ENCODE measurements at places on chromosomes 5 and 9.

- no peak for DNase-seq
Observed at GRCh38 chr5:114430532-114430931, 68.7 kb downstream of the KCNN2 start.

DNA sequence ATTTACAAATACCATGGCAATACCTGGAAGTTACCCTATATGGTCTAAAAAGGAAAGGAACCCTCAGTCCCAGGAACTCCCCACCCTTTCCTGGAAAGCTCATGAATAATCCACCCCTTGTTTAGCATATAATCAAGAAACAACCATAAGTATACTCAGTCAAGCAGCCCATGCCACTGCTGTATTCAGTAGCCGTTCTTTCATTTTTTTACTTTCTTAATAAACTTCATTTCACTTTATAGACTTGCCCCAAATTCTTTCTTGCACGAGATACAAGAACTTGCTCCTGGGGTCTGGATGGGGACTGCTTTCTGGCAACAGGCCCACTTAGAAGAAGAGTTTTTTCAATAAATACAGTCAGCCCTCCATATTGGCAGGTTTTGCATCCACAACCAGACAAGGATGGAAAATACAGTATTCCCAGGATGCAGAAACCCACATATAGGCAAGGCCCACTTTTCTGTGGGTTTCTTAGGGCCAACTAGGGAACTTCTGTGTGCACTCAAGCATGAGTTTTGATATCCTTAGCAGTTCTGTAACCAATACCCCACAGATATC lies 2.8 kb upstream of the TBCA start:
- DNase-seq: no peak

GRCh38 chr5:350355-350754 lies 28.8 kb downstream of the AHRR start:
- no peak for DNase-seq

DNA sequence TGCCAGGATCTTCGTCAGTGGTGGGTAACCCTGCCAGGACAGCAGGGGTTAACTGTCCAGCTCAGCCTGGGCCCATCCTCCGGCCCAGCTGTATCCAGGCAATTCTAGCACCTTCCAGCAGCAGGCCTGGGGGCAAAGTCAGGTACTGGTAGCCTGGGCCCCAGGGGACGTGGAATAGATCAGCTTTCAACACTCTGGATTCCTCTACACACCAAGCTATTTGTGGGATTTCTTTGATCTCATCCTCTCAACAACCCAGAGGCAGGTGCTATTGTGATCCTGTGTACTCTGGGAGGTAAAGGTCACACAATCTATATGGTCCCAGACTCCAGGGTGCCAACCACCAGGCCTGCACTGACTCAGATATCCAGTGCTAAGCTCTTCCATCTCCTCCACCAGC lies 8.7 kb upstream of the SPOUT1 start:
- DNase-seq: no peak

DNA sequence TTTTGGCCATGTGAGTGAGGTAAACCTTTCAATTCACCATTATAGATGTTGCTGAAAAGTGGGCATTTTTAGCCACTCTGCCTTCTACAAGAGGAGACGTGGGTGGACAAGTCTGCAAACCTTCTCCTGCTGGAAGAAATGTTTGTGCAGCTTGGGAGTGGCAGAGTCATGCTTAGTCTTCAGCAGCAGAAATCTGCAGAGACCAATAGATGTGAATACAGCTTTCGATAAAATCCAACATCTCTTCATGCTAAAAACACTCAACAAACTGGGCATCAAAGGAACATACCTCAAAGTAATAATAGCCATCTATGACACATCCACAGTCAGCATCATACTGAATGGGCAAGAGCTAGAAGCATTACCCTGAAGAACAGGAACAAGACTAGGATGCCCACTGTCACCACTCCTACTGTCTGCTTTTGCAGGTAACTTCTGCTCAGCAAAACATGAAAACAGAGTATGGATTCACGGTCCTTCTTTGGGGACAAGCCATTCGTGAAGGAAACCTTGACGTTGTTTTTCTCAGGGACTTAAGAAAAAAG lies 91.3 kb downstream of the RALGPS1 start:
- DNase-seq: no peak

GRCh38 chr5:126433701-126434100 lies 10.5 kb downstream of the GRAMD2B start:
- no peak for DNase-seq

DNA sequence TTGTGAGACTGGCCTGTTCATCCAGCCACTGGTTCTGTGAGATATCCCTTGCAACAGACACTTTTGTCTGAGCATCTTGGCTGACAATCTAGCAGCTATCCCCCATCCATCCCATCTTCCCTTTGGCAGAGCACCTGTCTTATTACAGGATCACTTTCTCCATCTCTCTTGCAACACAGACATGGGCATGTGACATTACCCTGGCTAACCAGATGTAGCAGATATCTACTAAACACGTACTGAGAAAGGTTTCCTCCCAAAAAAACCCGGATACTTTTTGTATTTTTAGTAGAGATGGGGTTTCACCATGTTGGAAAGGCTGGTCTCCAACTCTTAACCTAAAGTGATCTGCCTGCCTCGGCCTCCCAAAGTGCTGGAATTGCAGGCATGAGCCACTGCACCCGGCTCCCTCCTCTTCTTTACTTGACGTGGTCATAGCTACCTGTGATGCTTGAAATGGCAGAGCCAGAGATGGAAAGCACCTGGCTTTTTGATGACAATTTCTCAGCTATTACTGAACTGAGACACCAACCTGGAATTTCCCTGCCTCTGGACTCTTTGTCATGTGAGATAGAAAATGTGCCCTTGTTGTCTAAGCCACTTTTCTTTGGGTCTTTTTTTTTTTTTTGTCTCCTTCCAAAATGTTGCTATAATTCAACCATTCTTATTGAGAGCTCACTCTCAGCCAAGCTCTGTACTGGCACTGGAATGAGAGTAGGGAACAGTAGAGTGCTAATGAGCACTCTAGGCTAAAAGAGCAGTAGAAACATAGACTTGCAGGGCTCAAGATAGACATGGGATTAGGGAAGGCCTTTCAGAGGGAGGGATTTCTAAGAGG lies 32.6 kb downstream of the FNBP1 start:
- peak; percentile 54 for DNase-seq

DNA sequence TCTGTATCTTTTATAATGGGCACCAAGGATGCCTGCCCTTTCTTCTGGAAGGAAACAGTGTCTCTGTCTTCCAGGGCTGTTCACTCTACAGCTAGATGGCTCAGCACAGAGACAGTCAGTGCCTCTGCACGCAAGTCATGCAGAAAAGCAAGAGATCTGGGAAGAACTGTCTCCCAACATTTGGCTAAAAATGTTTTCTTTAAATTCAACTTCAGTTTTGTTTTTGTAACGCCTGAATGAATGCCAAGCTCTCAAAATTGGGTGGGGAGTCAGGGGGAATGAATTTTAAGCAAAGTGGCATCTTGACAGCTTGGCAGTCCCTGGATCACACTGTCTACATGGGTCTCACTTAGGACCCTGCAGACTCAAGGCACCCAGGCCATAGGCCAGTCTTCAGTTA lies 12.6 kb downstream of the OLFML2A start:
- DNase-seq: no peak

- no peak for DNase-seq
Observed at GRCh38 chr5:67474597-67475238, 278.1 kb upstream of the CD180 start.

DNA sequence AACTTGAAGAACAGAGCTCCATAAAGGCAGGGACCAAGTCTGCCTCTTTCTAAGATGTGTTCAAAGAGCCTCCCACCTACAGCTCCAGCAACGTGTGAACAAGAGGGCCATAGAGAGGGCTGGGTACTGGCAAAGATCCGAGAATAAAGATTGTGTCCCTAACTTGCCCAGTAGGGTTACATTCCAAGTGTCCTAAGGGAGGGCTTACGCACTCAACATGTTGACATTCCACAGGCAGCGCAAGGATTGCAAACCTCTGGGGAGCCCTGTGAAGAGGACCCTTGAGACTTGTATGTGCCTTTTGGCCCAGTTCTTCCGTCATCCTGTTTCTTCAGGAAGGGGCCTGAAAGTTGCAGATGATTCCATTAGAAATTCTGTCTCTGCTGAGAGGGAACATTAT lies 48.2 kb upstream of the ENTREP1 start:
- DNase-seq: no peak

- DNase-seq: peak; percentile 56
Observed at GRCh38 chr9:125747765-125748445, 732 bp downstream of the PBX3 start.

GRCh38 chr5:179746872-179747271 lies 14.2 kb downstream of the MAML1 start:
- no peak for DNase-seq

GRCh38 chr5:159047086-159047485 lies 52.6 kb downstream of the EBF1 start:
- DNase-seq: no peak

DNA sequence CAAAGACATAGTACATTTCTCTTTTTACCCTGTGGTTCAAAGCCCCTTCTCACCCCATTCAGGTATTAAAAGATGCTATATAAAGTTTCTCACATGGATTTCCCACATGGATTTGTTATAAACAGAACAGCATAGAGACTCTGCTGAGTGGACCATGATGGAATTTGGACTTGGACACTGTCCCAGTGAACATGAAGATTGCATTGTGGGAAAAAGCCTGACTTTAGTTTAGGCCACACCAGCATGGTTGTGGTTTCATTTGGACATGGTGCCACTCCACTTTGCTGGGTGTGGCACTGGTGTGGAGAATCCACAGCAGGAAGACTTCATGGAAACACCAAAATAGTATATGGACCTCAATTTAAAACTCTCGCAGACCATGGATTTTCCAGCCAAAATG lies 124.6 kb downstream of the ARHGAP26 start:
- no peak for DNase-seq

GRCh38 chr9:17004500-17004899 lies 130.3 kb upstream of the CNTLN start:
- DNase-seq: no peak

GRCh38 chr9:114395334-114395617 lies 7.5 kb upstream of the AKNA start:
- DNase-seq: no peak

- DNase-seq: peak; percentile 36
Observed at GRCh38 chr9:125142560-125143376, 560 bp downstream of the SCAI start.

GRCh38 chr9:115275753-115276152 lies 157.8 kb upstream of the TNC start:
- no peak for DNase-seq

DNA sequence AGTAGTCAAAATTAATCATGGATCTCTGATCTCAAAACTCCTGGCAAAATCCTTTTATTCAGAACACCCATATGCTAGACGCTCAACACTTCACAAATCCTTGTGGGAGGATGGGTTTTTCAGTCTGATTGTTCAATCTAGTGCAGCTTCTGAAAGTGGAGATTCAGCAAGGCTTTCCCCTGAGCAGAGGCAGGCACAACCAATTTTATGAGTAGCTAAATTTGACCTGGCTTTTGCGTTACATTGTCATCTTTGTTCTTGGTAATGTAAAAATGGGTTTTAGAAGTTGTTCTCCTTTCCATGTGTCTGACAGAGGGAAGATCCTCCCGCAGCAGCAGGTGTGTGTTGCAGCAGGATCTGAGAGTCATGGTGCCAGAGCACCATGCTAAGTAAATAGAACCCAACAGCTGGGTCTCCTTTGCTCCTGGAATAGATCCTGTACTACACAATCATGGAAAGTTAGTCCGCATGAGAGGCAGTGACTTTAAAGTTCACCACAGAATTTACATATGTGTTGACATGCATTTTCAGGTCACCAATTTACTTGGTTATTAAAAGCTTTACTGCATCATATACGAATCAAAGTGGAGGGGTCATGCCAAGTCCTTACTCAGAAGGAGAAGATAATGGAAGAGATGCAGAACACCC lies 70.1 kb upstream of the MEF2C start:
- no peak for DNase-seq

DNA sequence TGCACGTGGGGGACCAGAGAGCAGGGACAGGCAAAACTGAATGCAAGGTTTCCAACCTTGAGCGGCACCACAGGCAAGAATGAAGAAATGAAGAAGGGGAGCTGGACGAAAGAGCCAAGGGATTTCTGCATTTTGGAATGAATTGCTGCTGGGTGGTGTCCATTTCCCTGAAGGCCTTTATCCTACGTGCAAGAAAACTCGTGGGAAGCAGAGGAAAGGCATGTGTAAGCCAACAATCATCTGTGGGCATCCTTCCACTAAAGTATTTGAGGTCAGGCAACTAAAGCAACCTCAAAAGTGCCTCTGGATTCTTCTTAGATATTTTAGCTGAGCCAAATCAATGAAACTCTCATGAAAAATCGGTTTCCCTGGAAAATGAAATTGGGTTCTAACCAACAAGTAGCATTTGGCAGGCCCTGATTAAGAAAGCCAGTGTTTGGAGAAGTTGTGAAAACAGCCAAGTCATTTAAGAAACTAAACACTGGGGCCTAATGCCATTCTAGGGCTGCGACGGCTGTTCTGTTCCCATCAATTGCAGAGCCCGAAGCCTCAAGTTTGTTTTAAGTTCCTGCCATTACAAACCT lies 4.7 kb upstream of the TGFBI start:
- no peak for DNase-seq

GRCh38 chr5:88833371-88834130 lies 49.4 kb downstream of the MEF2C start:
- DNase-seq: peak; percentile 37

GRCh38 chr9:74718709-74719108 lies 169.0 kb downstream of the TRPM6 start:
- DNase-seq: no peak

DNA sequence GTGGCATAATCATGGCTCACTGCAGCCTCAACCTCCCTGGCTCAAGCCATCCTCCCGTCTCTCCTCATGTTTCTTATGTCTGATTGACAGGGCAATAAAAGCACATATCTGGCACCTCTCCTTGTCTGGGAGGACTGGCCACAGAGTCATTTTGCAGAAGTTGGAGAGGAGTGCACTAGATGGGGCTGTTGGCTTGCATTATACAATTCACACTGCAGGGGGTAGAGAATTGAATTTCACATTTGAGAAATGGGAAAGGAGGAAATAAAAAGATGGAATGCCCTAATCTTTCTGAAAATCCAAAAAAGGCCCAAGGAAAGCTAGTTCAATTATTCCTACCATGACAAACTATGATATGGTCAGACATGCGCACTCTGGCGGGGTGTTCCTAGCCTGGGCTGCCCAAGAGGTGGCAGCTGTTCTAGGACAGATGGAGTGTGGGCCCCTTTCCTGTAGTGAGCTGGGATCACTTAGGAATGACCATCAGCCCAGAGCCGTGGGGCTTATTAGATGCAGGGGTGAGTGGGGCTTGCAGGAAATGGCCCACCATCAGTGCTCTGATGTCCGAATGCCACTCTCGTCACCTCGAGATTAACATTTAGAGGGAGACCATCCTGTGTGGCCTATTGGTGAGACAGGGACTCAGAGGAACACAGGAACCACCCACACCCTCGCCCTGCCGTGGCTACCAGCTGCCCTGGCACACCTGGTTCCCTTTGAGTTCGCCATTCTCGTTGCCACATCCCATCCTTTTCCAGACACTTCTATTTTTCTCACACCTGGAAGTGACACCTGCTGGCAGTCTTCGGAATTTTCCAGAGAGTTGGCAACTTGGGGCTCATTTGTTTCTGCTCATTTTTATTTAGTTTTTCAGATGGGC lies 21.8 kb upstream of the ANKRD18A start:
- no peak for DNase-seq
